ENCODE measurements at places on chromosomes 2 and 18.

DNA sequence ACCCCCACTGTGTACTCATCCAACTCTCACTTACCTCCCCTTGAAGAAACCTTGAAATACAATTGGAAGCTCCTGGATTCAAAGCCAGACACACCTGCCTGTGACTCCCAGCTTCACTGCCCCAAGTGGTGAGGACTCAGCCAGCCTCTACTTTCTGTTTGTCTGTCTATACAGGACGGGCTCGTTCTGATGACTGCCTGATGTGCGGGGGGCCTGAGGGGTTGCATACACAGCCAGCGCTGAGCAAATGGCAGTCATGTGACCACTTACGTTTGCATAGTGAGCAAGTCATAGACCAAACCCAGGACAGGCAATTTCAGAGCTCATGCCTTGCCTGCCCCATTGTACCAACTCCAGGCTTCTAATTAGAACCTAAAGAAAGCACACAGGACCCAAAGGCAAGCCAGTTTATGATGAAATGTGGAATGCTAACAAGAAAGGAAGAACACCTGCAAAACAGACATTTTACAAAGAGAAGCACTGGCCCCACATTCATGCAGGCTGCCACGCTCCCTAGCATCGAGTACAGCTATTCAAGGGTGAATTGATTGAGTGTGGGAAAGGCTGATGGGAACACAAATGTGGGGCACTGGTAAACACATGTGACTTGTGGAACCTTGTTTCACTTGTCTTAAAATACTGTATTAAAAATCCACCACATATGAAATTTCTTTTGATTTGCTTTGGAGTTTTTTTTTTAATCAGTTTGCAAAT lies 137.8 kb downstream of the LNPK start:
- no peak for DNase-seq

GRCh38 chr2:57892920-57893319 lies 153.7 kb upstream of the VRK2 start:
- no peak for DNase-seq

DNA sequence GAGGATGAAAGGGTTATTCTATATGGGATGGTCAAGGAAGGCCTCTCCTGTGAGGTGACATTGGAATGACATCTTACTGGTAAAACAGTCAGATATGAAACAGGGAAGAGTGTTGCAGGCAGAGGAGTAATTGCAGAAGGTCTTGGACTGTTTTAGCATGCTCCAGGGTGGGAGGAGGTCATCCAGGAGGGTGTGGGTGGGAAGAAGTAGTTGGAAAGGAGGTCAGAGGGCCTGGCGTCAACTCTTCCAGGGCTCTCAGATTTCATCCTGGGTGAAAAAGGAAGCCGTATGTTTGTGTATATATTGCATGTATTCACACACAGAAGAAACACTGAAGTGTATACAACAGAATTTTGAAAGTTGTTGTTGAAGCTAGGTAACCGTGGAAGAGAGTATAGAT lies 48.2 kb downstream of the ATP9B start:
- DNase-seq = no peak

- DNase-seq = no peak
Observed at GRCh38 chr2:216486708-216487107, 11.9 kb upstream of the RPL37A start.

GRCh38 chr2:118936306-118936705 lies 5.7 kb upstream of the MARCO start:
- DNase-seq = no peak

DNA sequence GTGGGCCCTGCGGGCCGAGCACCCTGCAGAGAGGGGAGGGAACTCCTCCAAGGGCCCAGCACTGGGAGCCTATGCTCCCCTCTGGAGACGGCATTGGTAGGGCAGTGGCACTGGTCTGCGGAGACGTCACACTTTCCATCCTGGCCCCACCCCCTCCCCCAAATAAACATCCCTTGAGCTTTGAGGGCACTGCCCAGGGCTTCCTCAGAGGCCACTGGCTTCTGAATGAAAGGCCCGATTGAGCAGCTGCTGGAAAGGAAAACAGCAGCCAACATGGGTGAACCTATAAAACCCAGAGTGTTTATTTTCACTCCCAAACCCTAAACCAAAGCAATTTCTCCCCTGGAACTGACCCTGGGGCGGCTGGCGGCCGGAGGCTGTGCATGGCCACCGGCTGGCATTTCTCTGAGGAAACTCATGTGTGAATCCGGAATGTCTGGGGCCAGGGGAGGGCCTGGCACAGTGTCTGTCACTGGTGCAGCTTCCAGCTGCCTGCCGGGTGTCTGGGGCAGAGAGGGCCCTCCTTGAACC lies 138.9 kb downstream of the DYSF start:
- DNase-seq = peak; percentile 28

DNA sequence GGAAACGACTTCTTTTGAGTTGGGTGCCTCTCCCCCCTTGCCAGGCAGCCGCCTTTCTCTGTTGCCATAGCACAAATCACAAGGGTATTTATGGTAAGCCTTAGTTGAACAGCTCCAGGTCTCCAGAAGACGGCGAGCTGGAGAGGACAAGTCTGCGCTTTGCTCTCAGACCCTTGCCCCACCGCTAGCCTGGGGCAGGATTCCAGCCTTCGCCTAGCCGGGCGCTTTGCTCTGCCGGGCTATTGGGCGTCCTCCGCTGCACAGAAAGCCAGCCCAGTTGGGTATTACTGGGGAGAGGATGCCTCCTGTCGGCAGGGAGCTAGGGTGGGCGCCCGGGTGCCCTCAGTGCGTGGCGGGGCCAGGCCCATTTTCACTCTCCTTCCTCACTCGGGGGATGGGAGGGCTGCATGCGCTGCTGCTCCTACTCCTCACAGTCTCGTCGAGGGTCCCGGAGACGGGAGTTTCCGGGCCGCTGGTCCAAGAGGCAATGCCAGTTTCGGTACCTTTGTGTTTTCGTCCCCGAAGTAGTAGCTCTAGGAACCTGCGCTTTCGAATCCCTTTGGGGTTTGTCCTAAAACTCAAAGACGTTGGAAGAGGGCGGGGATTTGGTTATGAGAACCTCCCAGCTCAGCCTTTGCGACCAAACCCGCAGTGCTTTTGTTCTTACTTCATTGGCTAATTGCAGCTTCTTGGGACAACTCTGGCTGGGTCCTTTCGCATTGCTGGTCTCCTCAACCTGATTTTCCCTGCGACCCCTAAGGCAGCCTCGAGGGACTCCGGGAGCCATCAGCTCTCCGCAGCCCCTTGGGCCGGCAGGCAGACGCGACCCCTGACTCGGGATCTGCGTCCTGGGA lies 3.6 kb upstream of the DLX2 start:
- DNase-seq = peak; percentile 56

DNA sequence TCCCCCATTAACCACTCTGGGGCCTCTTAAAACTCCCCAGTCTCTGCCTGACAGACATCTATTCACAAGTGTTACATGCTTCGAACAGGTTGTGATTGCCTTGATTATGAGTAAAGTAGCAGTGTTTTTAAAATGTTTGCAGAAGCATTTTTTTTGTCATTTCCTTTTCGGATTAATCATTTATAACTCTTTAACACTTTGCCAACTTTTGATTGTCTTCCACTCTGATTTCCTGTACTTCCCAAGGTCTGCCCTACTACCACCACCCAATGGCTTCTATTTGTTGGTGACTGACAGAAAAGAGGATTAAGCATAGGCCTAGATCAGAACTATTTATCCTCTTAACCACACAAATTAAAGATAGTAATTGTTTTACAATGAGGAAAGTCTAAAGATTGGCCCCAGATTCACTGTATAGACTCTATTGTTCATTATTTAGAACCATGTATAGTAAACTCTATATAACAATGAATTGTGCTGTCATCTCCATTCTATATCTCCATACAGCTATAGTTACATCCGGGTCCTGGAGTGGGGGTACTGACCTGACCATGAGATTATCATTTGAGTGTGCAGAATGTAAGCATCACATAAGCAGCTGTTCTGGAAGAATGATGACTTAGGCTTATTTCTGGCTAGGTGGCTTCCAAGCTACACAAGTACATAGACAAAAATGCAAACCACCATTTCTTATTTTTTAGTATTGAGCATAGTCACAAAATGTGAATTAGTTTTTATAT lies 110.3 kb upstream of the RBMS1 start:
- no peak for DNase-seq

GRCh38 chr2:228847684-228848083 lies 423.4 kb downstream of the PID1 start:
- no peak for DNase-seq

DNA sequence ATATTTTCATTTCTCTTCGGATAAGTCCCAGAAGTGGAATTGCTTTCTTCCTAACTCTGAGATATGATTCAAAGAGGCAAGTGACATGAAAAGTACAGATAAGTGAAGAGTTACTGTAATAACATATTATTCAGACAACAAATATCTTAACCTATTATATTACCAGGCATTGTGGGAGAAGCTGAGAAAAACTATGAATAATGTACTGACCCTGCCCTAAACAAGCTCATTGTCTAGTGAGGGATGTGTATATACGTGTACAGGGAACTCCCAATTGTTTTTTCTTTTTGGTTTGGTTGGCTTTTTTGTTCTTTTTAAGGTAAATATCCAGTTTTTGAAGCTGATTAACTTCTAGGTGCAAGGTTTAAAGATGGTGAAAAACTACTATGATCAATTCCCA lies 26.5 kb downstream of the NCKAP1 start:
- no peak for DNase-seq

- no peak for DNase-seq
Observed at GRCh38 chr2:195044801-195045200, 612.2 kb upstream of the SLC39A10 start.

GRCh38 chr2:161814008-161814660 lies 189.9 kb downstream of the SLC4A10 start:
- DNase-seq = no peak

DNA sequence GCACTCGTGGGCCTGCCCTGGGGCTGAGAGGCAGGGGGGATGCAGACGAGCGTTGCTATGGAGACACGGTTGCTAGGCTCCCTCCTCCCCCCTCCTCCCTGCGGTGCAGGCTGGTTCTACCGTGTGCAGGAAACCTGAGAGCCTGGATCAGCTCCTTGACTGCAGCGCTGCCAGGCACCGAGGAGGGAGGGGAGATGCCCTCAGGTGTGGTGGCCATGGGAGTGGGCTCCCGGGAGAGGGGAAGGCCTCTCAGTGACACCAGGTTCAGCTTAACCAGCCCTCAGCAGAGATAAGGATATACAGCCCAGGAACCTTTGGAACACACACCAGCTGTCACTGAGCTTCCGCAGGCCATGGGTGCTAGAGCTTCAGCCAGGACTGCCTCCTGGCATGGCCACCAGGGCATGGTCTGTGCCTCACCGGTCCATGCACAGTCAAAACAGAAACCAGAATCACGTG lies 124.4 kb upstream of the PXDN start:
- peak; percentile 51 for DNase-seq

GRCh38 chr2:54595999-54596902 lies 127.2 kb upstream of the EML6 start:
- no peak for DNase-seq

GRCh38 chr2:22557406-22557805 lies 827.6 kb upstream of the KLHL29 start:
- no peak for DNase-seq

GRCh38 chr2:189662669-189663226 lies 1.5 kb downstream of the ASNSD1 start:
- DNase-seq = peak; percentile 25

DNA sequence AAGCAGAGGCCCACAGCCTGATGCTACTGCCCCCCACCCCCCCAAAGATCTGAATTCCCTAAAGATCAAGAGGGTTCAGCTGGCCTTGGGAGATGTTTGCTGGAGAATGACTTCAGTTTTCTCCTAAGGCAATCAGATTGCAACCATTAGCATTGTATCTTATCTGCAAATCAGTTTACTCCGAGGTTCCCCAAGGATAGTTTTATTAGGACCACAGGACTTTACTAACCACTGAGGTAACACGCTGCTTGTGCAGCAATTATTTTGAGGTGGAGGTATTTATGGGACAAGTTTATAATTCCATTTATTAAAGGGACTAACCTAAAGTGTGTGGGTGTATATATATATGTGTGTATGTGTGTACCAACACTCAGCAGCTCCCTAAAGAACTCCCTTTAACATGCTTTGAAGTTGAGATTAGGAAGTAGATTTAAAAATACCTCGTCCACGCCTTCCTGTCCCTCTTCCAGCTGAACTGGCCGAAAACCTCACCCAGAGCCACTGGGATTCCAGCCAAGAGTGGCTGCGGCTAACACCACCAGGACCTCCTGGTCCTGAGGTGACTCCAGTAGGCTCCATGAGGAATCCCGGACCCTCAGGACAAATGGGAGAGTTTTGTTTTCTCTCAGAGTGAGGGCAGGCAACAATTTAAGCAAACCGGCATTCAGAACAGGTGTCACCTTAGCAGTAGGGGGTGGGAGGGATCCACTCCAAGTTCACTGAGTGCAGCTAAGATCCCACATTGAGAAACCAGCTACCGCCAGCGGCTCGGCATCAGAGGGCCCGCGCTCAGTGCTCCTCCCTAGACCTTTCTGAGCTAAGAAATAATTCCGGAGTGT lies 3.0 kb upstream of the DLX1 start:
- DNase-seq = no peak

GRCh38 chr2:239245107-239245506 lies 155.7 kb downstream of the HDAC4 start:
- no peak for DNase-seq

DNA sequence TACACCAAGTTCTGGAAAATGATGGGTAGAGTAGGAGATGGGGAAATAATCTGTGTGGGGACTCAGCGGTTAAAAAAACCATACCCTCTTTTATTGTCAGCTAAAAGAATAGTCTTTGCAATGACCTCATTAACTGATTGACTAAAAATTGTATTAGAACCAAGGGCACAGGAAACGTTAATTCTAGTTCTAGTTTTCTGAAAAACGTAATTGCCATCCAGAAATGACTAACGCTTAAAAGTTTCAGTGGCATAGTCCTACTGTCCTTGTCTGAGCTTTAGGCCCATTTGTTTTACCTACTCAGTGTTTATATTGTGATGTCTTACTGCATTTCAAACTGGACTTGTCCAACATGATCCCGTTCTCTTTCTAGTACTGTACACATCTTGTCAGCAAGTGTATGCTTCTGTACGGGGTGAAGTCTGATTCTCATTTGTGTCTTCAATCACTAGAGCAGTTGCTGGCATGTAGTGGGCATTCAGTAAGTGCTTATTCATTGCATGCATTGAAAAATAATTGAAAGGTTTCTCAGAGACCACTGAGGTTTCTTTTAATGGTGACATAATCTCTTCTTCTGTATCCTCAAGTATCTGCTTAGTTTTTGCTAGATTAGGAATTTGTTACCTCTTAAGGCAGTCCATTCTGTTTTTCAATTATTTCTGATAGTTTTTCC lies 81.5 kb downstream of the ZNF407 start:
- no peak for DNase-seq

DNA sequence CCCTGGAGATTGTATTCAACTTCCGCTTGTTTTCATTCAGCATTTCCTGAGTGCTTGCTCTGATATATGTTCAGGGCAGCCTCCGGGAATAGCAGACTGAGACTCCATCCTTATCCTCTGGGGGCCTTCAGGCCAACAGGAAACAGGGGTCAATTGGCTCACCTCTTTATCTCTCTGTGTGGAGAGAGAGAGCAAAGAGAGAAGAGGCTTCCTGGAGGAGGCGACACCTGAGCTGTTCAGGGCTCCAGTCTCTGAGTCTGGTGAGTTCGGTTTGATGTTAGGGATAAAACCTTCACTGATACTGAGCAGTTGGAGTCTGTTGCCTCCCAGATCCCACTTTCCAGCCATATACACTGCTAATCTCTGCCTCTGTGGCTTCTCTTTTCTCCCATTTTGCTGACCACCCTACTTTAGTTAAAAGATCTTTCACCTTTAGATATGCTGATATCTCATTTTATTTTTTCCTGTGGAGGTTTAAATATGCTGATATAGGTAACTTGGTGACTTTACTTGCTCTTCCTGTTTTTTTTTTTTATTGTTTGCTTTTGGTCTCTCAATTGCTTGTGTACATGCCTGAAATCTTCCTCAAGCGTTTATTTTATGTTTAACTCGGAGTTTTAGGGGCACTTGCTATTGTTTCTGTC lies 56.9 kb downstream of the KCNS3 start:
- no peak for DNase-seq

Measured in nephron progenitor cell (in vitro differentiated cells).